Stimulated activated CD8-positive, alpha-beta memory T cell treated with anti-CD3 and anti-CD28 coated beads, Interleukin-4, amount 100 ng/mL, for 1 hour (primary cell): ENCODE measurements at places on chromosomes 1 and 21.

GRCh38 chr1:1680031-1680911 is 12.3 kb downstream of the SLC35E2B start:
- DNase-seq = no peak

GRCh38 chr1:100773444-100773843 is 53.9 kb downstream of the VCAM1 start:
- no peak for DNase-seq

DNA sequence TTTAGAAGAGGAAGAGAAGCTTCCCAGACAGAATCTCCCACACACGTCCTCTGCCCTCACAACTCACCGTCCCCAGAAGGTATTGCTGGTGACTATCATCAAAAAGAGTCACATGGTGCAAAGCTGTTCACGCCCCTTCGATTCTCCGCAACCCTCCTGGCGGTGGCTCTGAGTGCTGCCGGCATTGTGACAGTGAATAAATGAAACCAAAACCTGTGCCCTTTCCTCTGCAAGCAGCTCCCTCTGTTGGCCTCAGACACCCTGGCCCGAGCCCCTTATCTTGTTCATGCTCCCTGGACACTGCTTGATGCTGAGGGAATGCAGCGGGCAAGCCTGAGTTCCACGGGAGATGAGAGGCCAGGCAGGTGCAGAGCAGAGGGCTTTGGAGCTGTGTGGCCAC is 510.3 kb downstream of the NPHP4 start:
- no peak for DNase-seq

DNA sequence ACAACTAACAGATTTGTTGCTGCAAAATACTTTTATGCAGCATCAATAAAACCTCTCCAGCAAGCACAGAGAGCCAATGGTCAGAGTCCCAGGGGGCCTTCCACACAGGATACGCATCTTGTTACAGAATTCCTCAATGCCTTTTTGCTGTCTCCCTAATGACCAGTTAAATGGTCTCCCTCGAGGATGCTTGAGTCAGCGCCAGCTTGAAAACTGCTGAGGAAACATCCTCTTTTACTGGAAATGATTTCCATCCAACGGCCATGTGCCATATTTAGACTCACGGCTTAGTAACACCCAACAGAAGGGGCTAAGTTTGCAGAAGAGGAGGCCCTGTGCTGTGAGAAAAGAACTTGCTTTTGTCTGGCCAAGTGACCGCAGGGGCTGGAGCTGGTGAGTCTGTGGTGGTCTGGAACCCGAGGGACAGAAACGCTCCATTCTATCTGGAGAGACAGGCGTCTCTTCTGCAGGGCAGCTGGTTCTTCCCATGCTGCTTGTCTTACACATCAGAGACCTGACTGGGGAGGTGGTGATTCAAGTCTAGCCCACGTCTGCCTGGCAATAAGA is 496.4 kb downstream of the SETD4 start:
- DNase-seq = no peak

GRCh38 chr21:46033410-46034400 is 52.1 kb downstream of the COL6A1 start:
- no peak for DNase-seq

- no peak for DNase-seq
Observed at GRCh38 chr1:79235301-79236002, 228.9 kb upstream of the ADGRL4 start.

- no peak for DNase-seq
Observed at GRCh38 chr1:23282957-23283356, 61.1 kb downstream of the HNRNPR start.

DNA sequence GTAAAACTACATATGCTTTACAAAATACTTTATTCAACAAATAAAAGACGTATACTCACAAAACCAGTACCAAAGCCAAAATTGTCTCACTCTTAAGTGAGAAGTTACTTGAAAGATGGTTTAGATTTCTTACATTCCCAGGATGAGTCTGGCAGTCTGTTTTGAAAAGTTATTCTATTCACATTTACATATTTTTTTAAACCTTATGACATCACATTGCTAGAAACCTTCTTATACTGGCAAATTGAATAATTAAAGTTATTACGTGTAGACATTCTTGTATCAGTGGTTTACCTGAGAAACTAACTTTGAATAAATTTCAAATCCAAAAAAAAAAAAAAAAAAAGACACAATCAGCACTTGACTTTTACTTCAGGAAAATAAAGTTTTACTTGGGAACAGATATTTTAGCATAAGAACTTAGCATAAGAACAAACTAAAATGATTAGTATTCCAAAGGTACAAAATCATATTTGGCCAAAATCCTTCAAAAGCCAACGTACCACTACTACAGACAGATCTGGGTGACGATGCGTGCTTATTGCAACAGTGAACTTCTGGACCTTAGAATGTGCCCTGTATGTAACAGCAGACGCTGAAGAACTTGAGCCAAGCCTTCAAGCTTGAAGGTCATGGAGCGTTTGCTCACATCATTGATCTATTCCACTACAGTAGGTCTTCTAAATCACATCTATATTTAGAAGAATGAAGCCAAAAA is 2.5 kb downstream of the CDC42BPA start:
- DNase-seq = no peak

DNA sequence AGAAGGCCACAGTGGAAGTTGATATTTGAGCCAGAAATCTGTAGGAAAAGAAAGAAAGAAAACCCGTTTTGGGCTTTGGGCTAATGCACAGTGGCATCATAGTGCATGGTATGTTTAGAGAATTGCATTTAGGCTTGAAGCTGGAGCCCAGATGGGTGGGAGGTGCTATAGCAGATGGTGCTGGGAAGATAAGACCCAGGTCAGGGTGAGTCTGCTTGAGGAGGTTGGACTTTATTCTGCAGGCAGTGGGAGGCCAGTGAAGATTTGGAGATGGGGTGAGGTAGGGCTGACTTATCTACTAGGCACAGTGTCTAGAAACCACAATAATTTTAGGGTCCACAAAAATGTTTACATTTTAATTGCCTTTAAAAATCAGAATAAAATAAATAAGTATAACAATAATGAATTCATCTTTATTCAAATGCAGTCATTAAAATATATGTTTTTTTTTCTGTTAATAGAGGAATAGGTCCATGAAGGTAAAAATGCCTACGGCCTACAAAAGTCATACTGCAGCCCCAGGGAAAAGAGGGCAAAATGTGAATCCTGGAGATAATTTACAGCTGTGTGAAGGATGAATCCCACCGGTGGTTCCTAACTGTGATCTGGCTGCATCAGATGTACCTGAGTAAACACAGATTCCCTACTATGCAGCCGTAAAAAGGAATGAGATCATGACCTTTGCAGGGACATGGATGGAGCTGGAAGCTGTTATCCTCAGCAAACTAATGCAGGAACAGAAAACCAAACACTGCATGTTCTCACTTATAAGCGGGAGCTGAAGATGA is 8.7 kb downstream of the DNAJC6 start:
- DNase-seq = no peak

DNA sequence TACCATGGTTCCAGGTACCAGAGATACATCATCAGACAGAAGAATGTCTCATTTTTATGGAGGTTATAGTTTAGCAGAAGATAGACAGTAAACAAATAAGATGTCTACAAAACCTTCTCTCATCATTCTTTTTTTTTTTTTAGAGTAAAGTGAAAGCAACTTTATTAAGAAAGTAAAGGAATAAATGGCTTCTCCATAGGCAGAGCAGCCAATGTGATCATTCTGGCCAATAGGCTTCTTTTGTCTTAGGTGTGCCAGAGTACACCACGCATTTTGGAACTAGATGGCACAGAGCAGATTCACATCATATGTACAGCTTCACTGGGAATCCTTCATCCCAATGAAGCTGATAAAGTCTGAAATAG is 428.2 kb downstream of the SMYD3 start:
- no peak for DNase-seq

DNA sequence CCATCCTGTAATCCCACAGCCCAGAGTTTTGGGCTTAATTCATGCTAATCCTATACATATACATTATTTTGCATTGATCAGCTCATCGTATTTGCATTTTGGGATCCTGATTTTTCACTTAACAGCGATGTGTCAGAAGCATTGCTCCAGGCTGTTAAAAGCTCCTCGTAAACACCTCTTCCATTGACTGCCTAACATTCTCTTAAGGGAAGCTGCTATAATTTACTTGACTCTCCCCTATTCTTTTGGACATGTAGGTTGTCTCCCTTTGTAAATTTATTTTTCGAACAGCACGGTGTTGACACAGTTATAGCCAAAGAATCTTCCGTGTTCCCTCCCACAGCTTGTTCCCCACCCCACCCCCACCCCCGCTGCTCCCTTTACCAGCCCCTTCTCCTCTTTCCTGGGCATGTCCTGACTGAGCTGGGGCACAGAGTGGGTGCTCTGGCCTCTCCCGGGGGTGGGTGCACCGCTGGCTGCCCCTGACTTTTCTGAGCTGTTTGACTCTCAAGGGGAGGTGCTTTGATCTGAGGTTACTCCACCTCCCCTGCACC is 22.8 kb downstream of the LDLRAP1 start:
- DNase-seq = no peak

DNA sequence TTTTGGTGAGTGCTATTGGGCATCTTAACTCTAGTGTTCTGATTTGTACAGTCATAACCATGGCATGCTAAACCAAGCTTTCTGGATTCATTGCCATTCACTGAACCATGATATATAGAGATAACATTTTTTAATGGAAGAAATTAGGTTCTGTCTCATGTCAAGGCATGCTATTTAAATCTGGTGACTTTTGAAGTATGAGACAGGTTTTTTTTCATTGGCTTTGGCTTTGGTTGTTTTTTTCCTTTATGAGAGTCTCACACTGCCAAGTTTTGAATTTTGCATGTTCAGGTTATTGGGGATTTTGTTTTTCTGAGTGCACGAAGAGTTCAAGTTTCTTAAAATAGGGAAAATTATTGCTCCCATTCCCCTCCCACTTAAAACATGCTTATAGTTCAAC is 141.3 kb upstream of the ADAMTS5 start:
- DNase-seq = no peak

DNA sequence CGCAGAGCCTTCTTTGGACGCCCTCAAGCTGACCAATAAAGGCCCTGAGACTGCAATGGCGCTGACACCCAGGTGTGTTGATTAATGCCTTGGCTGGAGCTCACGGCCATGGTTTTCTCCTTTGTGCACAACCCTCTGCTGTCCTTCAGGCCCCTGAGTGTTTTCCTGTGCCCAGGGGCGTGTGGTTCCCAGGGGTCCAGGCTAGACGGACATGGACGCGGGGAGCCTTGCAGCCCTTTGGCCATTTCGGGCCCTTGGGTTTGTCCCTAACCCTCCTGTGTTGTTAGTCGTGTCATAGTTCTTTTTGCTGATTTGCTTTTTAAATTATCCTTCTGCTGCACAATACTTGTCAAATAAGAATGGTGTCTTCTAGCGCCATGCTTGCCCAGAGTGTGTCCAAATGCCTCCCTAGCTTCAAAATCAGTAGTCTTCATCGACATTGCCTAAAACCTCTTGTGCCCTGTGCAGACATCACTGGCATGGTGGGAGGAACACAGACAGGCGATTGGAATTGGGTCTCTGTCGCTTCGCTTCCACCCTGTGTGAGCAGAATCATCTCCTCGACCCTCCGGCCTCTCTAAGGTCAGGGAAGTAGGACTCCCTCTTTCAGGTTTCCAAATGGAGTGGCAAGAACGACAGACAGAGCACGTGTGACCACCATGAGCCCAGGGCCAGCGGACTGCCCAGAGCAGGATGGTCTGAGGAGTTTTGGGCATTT is 1.9 kb downstream of the KRTAP10-4 start:
- DNase-seq = no peak

- no peak for DNase-seq
Observed at GRCh38 chr1:87265786-87266185, 62.9 kb upstream of the LMO4 start.

GRCh38 chr21:45821315-45821962 is 160.1 kb upstream of the COL6A1 start:
- no peak for DNase-seq

DNA sequence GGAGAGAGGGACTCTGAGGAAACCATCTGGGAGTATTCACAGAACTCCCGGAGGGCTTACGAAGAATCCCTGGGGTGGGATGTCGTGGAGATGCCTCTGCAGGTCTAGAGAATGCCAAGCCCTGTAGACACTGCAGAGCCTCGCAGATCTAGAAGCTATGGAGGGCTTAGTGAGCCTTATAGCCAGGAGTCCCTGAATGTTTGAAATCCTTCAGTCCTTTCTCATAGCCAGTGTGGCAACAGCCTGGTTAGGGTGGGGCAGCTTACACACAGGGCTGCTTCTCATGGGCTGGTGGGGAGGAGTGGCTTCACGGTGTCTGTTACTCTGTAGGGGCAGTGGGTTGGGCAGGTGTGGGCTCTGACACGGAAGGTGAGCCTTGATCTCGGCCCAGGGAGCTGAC is 44.2 kb upstream of the KDM4A start:
- DNase-seq = no peak

DNA sequence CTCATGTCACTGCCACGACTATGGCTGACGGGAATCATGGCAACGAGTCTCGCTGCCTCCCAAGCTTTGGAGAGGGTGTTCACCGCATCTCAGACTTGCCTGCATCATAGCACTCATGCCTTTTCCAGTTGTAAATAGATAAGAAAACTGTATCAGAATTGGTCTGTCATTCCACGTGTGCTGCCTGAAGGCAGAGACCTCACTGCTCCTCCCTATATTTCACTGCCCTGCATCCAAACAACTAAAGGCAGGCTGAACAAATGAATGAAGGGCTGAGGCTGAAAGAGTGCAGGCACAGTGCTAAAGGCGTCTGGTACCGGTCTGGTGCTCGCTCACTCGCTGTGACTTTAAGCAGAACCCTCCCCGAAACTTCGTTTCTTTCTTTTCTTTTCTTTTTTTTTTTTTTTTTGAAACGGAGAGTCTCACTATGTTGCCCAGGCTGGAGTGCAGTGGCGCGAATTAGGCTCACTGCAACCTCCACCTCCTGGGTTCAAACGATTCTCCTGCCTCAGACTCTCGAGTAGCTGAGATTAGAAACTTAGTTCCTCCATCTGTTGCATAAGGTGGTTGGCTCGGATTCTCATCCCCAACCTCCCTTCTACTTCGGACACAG is 542 bp downstream of the EIF2B3 start:
- no peak for DNase-seq

- DNase-seq = no peak
Observed at GRCh38 chr1:205739348-205740160, 10.4 kb downstream of the NUCKS1 start.

- no peak for DNase-seq
Observed at GRCh38 chr1:7643530-7643929, 127.6 kb upstream of the VAMP3 start.

GRCh38 chr1:8791819-8792218 is 25.6 kb downstream of the RERE start:
- DNase-seq = no peak

GRCh38 chr21:34909492-34910292 is 139.4 kb downstream of the RUNX1 start:
- DNase-seq = no peak

DNA sequence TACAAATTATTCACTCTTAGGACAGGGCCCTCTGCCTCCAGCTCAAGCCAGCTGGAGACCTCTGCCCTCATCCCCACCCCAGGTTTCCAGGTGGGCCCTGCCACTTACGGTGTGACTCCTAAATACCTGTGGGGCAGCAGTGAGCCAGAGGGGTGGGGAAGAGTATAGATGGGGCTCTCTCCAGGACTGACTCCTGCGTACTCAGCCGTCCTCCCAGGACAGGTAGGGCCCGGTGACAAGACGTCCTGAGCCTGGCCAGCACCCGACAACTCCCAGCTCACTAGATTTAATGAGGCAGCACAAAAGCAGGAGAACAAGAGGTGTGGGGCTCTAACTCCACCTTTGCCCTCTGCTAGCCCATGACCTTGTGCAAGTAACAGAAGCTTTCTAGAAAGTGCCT is 16.8 kb downstream of the GNG12 start:
- DNase-seq = no peak
